ENCODE measurements at places on chromosomes 6 and 20.

DNA sequence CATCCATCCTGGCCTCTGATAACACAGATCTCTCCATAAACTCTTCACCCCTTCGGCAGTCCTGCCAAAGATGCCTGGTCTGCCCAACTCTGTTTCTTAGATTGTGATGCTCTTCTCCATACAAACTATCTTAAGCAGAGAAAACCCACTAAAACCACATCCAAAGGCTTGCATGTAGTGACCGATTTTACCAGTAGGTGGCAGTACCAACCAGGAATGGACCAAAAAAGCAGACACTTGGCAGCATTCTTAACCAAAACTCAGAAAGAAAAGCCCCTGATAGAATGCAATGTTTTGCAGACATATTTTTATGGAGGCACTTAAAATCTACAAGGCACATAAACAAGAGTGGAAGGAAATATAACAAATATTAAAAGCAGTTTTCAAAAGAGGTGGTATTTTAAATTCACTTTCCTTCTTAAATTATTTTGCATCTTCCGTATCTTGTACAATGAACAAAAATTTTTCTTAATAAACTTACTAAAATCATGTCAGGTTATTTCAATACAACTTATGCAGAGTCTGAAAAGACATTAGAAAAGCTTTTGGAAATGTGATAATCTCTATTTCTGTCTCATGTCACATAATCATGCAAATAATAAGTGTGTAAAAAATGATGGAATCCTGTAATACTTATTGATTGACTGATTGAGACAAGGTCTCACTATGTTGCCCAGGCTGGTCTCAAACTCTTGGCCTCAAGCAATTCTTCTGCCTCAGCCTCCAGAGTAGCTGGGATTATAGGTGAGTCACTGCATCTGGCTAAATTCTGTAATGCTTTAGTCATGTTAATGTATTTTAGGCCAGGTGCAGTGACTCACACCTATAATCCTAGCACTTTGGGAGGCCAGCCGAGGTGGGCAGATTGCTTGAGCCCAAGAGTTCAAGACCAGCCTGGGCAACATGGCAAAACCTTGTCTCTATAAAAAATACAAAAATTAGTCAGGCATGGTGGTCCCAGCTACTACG, 29.4 kb downstream of the LRP11 start:
- DNase-seq = no peak

DNA sequence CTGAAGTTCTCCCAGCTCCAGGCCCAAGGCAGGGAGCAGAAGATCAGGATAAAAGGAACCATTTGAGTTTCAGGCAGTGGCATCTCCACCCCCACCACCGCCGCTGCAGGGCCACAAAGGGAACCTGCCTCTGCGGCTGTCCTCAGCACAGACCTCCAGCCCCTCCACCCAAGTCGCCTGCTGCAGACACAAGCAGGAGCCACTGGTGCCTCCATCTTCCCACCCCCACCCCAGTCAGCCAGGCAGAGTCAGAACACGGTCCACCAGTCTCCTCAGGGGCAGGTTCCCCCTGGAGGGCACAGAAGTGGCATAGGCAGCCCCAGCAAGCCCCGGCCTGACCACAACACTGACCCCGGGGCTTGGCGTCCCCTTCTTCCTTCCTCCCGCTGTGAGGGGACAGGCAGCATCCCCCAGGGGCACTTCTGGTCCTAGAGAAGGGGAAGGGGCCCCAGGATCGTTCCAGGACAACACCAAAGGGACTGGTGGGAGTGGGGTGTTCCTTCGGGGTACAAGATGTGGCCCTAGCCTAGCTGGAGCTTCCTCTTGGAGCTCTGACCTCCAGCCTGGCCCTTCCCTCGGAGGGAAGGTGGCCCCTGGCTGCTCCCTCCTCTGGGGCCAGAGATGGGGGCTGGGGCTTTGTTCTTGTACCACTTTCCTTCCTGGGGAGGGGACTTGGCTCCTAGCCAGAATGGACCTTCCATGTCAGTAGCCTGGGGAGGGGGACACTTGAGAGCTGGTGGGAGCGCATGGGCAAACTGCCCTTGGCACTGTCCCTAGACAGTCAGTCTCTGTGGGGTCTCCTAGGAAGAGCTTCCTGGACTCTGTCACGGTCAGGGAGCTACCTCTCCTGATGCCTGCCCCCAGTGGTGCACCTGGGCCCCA, 36.0 kb downstream of the YTHDF1 start:
- DNase-seq = no peak

GRCh38 chr20:64261138-64261537, 5.6 kb downstream of the PCMTD2 start:
- no peak for DNase-seq

GRCh38 chr6:36855750-36856149, 16.5 kb upstream of the CPNE5 start:
- no peak for DNase-seq

DNA sequence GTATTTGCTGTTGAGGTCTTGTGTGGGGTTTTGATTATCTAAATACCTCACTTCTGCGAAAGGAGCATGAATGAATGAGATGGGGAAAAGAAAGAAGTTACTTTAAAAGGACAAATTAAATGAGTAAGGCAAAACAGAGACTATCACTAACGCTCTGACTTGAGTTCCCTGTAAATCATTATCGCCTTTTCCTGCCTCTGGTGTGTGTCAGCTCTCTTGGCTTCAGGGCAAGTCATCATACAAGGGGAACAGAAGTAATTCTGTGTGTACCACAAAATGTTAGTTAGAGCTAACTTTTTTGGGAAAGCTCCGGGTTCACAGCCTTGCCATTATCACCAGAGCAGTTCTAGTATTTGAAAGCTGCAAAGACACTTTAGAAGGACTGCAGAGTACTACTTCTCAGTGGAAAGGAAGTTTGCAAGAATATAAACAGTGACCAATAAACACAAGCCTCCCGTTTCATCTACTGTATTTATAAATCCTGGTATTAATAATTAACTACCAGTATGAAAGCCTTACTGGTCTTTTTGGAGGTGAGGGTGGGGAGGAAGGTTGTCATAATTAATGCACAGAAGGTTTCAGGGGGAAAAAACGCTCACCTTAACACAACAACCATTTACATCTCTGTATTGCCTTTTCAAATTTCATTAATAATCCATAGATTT, 1.2 kb downstream of the DZANK1 start:
- DNase-seq = no peak

- no peak for DNase-seq
These were observed 30.5 kb upstream of the RHAG start for GRCh38 chr6:49666930-49667757.
